ENCODE measurements at places on chromosomes 4 and X.

GRCh38 chr4:25925486-25926201, 11.6 kb downstream of the SMIM20 start:
- DNase-seq: no peak

- no peak for DNase-seq
These were observed 57.5 kb downstream of the TEC start for GRCh38 chr4:48212165-48212564.

GRCh38 chr4:36081185-36081584, 163.1 kb downstream of the ARAP2 start:
- no peak for DNase-seq

GRCh38 chr4:167028976-167029375, 205.3 kb downstream of the SPOCK3 start:
- DNase-seq: no peak

DNA sequence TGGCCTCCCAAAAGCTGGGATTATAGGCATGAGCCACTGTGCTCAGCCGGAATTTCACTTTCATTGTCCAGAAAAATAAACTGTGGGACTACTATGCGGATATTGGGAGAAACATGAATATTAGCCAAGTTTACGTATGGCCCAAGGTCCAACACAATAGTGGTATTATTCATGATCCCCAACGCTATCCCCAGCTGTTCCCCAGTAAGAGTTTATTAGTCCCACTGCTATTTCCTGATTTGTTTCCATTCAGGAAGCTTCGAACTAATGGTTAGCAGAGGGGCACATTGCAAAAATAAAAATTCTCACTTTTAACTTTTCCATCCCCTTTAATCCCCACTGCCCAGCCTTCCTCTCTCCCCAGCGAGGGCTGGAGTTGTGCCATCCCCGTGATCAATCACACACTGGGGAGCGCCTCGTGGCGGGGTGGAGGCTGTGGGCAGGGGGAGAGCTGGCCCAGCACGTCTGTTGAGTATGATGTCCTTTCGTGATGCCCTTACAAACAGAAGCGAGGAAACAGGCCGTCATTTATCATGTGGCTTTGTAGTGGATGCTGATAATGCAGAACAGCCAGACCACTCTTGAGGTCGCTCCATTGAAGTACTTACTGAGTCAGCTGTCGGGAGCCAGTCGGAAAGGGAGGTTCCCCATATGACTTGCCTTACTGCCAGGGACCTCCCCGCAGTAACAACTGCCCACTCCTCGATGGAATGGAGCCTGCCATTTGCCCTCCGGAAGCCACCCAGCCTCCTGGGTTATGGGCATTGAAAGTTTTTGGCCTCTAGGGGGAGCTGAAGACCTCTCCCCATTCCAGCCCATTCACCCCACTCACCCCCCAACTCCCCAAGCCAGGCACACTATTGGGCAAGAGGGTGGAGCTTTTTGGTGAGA, 117.0 kb downstream of the KDR start:
- no peak for DNase-seq

DNA sequence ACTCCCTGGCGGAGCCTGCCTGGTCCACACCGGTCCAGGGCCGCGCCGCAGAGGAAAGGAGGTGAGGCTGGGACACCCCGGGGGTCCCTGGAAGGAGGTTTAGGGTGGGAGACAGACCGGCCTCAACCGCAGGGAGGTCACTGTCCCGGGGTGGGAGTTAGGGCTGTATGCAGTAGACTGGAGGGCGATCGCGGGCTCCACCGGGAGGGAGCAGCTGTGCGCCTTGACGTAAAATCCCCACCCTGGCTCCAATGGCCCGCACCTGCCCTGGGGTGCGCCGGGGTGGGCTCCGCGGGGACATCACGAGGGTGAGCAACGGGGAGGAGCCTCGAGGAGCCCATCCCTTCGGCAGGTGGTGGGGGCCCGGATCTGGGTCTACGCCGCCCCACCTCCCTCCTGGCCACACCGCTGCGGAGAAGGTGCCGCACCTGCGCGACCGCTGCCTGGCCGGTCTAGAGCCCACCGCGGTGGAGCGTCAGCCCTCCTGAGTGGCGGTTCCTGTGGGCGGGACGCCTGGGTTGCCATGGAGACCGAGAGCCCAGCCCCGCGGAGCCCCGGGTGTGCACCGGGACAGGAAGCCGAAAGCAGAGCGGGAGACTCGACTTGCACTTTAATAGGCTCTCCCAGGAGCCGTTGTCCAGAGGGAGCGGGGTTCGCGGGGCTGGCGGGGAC, 105.1 kb downstream of the ADRA2C start:
- DNase-seq: no peak

DNA sequence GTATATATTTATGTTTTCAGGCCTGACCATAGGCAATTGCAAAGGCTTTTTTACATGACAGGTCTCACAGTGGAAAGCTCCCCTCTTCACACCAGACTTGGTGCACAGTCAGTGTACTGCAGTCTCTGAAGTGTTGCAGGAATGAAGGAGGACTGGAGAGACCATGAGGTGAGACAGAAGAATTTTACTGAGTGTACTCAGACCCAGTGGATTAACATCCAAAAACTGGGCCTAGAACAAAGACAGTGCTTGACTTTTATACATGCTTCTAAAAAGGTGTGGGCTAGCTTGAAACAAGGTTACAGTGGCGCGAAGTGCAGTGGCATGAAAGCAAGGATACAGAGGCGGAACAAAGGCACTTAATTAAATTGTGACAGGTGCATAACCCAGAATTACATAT, 822.9 kb downstream of the RAPGEF2 start:
- DNase-seq: no peak

DNA sequence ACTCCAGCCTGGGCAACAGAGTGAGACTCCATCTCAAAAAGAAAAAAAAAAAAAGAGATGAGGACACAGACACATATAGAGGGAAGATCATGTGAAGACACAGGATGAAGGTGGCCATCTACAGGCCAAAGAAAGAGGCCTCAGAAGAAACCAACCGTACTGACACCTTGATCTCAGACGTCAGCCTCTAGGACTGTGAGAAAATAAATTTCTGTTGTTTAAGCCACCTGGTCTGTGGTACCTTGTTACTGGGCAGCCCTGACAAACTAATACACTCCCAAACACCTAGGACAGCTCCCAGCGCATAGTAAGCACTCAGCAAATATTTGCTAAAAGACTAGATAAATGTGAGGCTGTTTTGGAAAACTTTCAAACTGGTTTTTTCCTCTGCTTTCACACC, 59.2 kb upstream of the SMIM10 start:
- no peak for DNase-seq

DNA sequence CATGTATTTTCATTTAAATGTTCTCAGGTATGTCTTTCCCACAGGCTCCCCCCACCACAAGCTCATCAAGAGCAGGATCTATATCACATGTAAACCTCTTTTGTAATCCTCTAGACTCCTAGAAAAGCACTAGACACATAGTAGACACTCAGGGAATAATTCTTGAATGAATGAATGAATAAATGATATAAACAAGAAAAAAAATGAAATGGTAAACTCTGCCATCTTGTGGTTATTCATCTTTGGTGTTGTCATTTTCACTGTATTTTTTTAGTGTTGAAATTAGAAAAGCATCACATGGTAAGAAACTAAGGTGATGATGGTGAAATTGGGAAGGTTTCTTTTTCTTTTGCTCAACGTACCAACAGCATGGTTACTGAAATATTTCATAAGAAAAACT, 34.2 kb upstream of the C1GALT1C1 start:
- DNase-seq: no peak

DNA sequence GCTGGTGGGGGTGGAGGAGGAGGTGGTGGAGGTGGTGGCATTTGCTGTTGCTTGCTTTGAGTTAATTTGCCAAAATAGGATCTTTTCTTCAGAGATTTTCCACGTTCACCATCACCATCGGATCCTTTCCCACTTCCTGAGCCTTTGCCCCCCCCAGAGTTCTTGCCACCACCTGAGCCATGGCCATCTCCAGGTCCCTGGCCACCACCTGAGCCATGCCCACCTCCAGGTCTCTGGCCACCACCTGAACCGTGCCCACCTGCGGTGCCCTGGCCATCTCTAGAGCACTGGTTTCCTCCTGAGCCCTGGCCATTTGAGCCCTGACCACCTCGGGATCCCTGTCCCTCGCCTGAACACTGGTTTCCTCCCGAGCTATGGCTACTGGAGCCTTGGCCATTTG, 1.9 kb downstream of the IRS4 start:
- DNase-seq: no peak

GRCh38 chrX:437661-438390, 51.1 kb upstream of the PPP2R3B start:
- no peak for DNase-seq

DNA sequence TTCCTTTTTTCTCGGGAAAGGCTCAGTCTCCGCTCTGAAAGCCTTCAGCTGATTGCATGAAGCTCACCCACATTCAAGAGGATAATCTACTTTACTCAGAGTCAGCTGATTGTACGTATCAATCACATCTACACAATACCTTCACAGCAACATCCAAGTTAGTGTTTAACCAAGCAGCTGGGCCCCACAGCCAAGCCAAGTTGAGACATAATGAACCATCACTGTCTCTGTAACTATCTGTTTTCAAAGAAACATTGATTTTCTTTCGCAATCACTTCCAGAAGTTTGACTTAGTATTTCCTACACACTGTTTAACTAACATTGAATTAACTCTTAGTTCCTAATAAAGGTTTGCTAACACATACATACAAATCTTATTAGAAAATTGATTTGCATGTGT, 40.3 kb downstream of the RWDD4 start:
- no peak for DNase-seq

GRCh38 chr4:110609044-110609750, 13.7 kb downstream of the PITX2 start:
- DNase-seq: no peak

GRCh38 chr4:25984796-25985195, 70.8 kb downstream of the SMIM20 start:
- no peak for DNase-seq

GRCh38 chrX:107551546-107551945, 76.8 kb upstream of the PRPS1 start:
- DNase-seq: no peak

GRCh38 chr4:179797738-179798137, 2355.5 kb upstream of the AGA start:
- no peak for DNase-seq

DNA sequence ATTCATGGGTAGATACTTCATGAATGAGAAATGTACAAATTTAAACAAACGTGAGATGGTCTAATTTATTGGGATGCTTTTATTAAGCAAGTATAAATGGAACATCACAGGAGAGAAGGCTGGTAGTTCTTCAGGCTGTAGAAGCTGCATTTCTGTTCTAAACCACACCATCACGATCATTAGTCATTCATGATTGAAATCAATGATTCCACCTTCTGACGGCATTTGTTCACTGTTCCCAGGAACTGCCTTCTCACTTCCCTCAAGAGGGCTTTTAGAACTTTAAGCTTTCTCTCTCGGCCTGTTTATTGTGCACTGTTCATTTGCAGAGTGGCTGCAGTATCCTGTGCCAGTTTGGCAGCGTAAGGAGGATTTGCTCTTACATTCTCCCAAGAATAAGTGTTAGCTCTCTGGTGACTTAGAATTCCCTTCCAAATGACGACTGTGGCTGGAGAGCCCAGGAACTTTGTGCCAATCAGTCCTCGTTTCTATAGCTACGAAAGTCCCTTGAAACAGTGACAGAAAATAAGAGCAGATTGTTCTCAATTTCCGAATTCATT, 54.7 kb downstream of the MFAP3L start:
- DNase-seq: no peak

DNA sequence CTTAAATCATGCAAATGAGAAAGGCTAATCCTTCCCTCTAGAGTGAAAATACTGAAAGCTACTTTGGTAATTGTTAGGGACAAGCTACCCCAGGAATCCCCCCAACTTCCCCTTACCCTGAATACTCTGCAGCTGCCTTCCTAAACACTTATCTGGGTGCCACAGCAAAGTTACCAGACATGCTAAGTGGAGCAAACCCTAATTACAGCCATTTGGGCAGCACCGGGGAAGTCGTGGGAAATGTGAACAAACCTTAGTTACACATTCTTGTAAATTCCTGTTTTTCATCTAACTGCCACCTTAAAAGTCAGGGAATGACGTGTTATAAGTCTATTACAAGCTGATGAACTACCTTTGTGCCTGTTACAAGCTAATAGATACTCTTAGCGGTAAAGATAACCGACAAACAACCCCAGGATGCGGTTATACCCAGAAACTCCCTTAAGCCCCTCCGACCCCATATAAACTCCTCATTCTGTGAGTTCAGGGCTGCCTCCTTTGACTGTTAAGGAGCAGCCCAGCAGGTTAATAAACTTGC, 66.0 kb upstream of the PLAC8 start:
- DNase-seq: no peak

DNA sequence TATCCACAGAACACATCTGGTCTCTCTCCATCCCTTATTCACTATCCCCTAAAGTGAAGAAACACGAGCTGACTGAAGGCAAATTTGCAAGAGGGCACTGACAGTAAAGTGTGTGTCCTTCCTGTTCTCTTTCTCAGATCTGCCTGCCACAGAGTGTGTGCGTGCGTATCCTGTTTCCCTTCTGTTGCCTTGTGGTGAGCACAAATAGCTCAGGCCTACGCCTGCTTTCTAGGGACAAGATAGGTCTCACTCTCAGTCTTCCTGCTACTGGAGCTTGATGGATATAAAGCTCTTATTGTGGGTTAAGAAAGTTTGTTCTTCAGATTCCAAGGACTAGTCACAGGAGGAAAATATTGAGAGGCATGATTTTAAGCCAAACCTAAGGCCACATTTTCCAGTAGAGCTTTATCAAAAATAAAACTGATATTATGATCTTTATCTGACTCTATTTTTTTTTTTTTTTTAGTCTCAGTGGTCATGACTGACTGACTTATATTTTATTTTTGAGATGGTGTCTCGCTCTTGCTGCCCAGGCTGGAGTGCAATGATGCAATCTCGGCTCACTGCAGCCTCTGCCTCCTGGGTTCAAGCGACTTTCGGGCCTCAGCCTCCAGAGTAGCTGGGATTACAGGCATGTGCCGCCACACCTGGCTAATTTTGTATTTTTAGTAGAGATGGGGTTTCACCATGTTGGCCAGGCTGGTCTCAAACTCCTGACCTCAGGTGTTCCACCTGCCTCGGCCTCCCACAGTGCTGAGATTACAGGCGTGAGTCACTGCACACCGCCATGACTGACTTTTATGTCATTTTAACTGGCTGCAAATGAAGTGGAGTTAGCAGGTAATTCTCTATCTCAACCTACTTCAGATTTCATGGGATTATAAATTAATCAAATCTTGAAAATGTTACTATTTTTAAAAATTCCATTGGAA, 140.3 kb upstream of the SH3RF1 start:
- DNase-seq: peak; percentile 71
